Activated T-cell treated with anti-CD3 and anti-CD28 coated beads for 4 hours (primary cell): ENCODE measurements at places on chromosomes 2 and 18.

DNA sequence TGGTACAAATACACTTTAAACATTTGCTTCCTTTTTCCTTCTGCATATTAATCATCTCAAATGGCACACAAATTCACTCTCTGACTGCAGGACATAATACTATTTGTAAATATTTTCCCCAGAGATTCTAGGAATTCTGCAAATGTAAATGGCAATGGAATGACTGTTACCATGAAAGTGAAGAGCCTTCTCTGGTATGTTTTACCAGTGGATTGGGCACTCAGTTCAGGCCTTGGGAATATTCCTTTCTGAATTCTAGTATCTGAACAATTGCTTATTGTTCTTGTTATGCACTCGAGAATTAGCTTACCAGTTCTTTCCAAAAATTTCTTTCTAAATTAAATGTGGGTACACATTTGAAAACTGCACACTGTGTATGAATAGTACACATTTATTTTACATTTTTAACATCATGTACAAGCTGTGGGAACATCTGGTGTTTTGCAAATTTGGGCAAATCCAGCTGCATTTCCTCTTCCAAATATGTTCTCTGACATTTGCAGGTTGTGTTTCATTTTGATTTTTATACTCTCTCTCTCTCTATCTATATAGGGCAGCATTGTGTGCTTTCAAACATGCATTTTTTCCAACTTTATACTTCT, 289.1 kb downstream of the NBAS start:
- DNase-seq = no peak

DNA sequence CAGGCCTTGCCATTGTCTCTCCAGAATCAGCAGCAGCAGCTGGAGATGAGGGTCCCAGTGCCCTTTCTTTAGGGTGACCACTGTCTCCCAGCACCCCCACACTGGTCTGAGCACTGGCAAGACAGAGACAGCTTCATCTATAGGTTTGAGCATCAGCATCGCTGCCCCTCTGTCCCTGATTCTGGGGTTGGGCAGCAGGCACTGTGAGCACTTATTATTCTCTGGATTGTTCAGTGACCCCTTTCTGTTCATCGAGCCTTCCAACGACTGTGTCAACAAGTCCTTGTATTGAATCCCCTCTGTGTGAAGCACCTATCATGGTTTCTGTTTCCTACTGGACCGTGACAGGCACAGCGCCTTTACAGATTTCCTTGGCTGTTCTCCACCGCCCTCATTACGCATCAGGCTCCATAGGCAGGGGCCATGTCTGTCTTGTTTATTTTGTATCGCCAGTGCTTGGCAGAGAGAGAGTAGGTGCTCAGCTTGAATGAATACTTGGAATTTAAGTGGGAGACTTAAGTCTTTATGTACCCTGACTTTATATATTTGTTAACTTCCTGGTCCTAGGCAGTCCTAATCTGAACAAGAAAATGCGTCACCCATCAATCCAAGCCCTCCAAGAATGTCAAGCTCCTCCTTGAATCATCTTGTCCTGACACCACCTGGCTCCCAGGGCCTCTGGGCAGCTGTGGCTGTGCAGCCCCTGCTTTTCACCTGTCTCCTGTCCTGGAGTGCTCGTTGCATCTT, 11.4 kb downstream of the MALL start:
- no peak for DNase-seq

DNA sequence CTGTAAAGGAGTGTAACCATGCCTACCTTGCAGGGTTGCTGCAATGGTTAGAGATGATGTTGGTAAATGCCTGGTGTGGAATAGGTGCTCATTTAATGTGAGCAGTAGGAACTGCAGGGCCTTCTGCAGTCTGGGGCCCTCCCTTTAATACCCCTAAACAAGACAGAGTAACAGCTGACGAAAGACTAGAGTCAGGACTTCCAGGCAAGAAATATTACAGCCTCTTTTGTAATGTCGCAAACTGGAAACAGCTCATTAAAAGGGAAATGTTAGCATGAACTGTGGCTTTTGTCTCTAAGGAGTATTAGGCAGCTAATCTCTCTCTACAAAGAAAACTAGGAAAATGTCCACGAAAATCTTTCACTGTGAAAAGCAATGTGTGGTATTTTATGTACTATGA, 26.0 kb downstream of the MARCO start:
- no peak for DNase-seq

- no peak for DNase-seq
These were observed 63.0 kb upstream of the DSC1 start for GRCh38 chr18:31225668-31226067.

- no peak for DNase-seq
These were observed 107.6 kb downstream of the STRN start for GRCh38 chr2:36858551-36859365.

DNA sequence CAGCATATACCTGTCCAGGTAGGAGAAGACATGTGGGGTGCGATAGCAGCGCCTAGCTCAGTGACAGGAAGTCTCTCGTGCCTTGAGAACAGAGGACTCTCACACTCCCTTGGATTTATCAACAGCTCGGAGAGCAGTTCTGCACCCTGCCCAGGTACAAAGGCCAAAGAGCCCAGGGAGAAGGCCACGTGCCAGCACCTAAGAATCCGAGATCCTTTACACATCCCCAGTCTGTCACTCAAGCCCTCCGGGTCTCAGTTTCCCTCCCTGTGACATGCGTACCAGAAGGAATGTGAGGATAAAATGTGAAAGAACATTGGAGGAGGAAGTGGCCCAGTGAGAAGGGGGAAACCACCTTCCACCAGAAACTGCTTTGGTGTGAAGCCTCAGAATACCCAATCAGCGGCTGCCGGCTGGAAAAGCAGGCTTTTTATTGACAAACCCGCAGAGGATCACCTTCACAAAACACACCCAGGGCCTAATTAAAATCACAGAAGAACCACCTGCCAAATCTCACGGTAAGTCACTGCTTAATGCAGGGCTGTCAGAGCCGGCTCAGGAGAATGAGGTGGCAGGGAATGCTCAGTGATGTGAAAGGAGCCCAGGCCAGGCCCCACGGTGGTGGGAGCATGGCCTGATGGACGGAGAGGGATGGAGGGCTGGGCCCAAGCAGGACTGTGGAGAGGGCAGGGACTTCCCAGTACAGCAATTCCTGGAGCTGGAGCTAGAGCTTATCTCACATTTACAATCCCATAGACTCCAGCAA, 66.3 kb downstream of the MYO5B start:
- no peak for DNase-seq

GRCh38 chr2:74164761-74165160, 13.9 kb downstream of the MOB1A start:
- DNase-seq = no peak

- DNase-seq = no peak
These were observed 6.8 kb upstream of the COX7A2L start for GRCh38 chr2:42367835-42368234.

- DNase-seq = peak; percentile 60
These were observed 28.5 kb downstream of the HPCAL1 start for GRCh38 chr2:10331027-10331701.

- no peak for DNase-seq
These were observed 21.0 kb downstream of the KDSR start for GRCh38 chr18:63346031-63346430.

- DNase-seq = no peak
These were observed 7.2 kb downstream of the AGAP1 start for GRCh38 chr2:235500761-235501672.

GRCh38 chr2:240953426-240954410, 44.7 kb upstream of the SNED1 start:
- no peak for DNase-seq

DNA sequence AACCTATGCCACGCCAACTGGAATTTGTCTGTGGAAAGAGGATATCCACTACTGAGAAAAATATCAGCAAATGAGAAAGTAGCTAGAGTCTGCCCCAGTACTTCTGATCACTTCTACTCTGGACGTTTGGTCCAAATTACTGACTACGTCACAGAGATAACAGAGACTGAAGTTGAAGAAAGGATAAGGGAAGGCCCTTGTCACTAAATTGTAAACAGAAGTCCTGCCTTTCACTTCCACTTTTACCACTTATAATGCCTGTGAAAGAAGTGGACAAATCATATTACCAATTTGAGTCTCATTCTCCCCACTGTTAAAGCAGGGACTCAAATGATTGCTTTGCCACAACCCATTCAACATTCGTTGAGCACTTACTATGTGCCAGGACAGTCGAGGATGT, 173.9 kb upstream of the ERBB4 start:
- no peak for DNase-seq

DNA sequence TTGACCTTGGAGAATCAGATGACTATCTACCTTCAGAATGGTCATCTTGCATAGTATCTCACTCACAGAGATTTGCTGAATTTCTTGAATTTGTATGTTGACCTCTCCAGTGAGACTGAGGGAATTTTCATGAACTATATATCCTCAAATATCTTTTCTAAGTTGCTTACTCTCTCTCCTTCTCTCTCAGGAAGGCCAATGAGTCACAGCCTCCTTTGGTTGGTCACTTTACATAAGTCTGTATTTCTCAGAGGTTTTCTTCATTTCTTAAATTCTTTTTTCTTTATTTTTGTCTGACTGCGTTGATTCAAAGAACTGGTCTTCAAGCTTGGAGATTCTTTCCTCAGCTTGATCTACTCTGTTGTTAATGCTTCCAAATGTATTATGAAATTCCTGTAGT, 51.7 kb downstream of the VIT start:
- DNase-seq = no peak

DNA sequence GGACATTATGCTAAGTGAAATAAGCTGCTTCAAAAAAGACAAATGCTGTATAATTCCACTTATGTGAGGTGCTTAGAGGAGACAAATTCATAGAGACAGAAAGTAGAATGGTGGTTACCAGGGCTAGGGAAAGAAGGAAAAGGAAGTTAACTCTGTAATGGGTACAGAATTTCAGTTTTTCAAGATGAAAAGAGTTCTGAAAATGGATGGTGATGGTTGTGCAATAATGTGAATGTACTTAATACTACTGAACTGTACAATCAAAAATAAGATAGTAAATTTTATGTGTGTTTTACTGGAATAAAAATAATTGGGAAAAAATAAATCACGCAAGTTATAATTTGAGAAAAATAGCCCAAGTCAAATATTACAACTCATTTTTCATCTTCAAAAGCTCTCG, 27.5 kb downstream of the ARHGAP25 start:
- DNase-seq = no peak

DNA sequence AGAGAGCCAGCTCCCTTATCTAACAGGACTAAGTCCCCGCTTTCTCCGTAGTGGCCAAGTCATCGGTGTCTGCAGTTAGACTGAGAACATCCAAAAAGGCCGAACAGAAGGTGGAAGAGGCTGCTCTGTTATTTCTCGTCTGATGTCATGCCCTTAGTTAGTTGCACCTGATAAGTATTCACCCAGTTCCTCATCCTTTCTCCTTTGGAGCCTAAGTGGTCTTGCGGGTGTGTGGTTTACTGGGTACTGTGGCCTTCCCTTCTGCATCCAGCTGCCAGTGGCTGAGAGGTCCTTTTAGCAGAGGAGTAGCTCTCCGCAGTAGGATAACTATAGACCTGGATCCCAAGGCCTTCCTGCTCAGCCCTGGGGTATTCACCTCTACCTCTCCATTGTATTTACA, 211.6 kb downstream of the BCL2 start:
- DNase-seq = no peak

GRCh38 chr2:67782443-67782842, 280.4 kb downstream of the C1D start:
- DNase-seq = no peak

DNA sequence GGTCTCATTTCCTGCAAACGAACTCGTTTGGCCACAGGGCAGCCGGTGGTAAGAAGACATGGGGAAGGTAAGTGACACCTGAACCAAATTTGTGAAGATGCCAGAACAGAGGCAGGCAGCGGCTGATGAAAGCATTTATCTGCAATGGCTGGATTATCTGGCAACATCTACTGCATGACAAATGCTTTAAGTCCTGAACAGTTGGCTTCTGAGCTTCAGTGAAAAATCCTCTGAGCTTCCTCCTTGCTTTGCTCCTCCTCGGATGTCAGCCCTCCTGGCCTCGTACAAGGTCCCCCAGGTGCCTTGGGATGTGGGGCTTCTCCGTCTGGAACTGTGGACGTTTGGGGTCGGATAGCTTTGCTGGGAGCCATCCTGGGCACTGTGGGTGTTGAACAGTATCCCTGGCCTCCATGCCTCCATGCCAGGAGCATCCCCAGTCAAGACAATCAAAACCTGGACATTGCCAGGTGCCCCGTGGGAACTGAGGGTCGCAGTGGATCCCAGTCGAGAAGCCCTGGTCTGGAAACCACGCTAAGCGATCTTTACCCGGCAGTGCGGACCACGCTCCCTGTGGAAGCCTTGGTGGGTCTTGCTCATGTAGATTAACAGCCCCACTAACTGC, 49.3 kb downstream of the KCNG2 start:
- no peak for DNase-seq
